ENCODE measurements at places on chromosomes 6 and 20.

DNA sequence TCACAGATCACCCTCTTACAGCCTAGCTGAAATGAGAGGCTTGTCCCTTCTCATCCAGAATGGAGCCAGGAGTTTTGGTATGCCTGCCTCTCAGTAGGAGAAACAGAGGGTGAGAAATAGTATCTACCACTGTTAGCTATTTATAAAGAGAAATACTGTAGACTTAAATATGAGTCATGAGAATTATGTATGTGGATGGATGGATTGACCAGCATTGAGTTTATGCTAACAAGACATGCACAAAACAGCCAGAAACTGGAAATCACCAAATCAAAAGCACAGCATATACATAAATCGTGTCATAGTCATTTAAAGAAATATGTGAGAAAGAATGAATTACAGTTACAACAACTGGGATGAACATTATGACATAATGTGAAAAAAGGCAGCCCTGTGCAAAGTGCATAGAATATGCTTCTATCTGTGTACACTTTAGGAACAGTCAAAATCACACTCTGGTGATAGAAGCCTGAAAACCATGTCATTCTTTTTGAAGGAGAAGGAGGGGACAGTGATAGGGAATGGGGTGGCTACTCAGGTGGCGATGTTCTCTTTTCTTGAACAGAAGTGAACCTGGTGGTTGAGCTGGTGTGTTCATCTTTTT is 79.8 kb upstream of the KIF25 start:
- no peak for DNase-seq

- DNase-seq = no peak
These were observed 13.8 kb downstream of the RNASET2 start for GRCh38 chr6:166942393-166943168.

GRCh38 chr20:59123011-59123677 is 40.5 kb upstream of the ZNF831 start:
- no peak for DNase-seq

GRCh38 chr6:170449835-170450753 is 103.0 kb downstream of the PSMB1 start:
- DNase-seq = no peak

DNA sequence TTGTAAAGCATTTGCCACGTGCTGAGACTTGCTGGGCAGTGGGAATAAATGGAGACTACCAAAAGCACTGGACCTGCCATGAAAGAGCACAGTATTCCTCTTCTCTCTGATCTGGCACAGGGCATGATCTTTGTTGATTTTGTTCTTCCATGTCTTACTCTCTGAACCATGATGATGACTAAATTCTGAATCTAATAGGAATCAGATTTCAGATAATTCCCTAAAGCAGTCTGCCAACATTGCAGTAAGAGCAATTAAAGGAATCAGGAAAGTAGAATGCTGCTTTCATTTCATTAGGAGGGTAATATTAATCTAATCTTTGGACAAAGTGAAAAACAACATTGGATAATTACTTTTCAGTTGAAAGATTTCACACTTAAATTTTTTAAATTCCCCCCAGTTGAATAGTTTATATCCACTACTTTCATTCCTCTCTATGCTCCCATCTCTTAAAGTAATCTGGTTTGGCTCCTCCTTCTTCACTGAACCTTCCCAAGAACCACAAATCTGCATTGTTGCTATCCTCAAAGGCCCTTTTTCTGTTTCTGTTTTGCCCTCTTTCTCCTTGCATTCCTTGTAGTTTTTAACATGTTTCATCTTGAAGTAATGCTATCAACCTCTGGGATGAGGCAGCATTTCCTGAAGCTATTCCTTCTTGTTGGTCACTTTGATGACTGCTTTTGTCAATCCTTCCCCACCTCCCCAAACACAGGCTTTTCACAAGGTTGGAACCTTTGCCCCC is 243.2 kb upstream of the TENT5A start:
- DNase-seq = peak; percentile 19

DNA sequence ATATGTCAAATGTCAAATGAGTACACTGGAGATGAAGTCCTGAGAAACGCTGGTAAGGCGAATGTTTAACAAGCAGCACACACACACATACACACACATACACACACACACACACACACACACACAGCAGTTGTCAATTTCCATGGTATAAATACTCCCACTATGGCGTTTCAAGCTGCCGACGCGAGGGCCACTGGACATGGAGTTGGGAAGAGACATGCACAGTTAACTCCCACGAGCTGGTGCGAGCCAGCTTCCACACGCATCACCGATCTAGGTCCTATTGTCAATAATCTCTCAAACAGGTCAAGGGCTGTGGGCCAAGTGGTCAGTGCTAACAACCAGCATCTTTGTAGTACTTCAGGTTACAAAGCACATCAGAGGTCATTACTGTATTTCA is 58.9 kb downstream of the TRERF1 start:
- no peak for DNase-seq

- no peak for DNase-seq
These were observed 186.9 kb upstream of the GMDS start for GRCh38 chr6:2432292-2432691.

GRCh38 chr6:31193206-31193605 is 22.7 kb upstream of the POU5F1 start:
- no peak for DNase-seq

- DNase-seq = no peak
These were observed 13.1 kb downstream of the BTNL2 start for GRCh38 chr6:32393665-32394420.
